Suppressor macrophage (primary cell): ENCODE measurements at places on chromosomes 6 and 20.

- DNase-seq, result no peak
These were observed 123.4 kb downstream of the FLRT3 start for GRCh38 chr20:14214046-14214445.

DNA sequence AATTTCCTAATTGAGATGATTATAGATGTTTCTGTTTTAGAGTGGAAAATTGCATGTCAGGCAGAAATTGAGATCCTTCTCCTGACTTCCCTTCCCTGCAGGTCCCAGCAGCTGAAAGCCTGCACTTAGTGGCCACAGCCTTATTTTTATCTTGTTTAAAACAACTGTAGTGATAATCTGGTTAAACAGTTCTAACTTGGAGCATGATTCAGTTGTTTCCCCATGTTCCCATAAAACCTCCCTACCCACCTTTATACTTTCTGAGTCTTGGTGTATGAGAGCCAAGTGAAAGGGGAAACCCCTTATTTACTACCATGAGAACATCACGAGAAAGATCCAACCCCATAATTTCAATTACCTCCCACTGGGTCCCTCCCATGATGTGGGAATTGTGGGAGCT lies 195.2 kb downstream of the SLC16A10 start:
- DNase-seq, result no peak

DNA sequence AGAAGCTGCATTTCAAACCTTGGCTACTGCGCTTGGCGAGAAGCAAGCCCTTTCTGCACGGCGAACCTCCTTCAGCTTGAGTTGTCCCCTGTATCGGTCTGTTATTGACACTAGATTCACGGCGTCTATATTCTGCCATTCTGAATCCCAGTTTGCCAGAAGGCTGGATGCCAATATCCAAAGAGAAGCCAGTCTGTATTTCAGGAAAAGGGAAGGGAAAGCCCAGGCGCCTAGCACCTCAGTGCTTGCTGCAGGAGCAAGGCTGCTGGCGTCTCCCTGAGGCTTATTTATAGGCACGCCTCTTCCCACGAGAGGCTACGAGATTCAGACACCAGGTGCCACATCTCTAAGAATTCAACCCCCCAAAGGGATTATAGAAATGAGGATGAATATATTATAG lies 89.6 kb upstream of the CDH4 start:
- no peak for DNase-seq

DNA sequence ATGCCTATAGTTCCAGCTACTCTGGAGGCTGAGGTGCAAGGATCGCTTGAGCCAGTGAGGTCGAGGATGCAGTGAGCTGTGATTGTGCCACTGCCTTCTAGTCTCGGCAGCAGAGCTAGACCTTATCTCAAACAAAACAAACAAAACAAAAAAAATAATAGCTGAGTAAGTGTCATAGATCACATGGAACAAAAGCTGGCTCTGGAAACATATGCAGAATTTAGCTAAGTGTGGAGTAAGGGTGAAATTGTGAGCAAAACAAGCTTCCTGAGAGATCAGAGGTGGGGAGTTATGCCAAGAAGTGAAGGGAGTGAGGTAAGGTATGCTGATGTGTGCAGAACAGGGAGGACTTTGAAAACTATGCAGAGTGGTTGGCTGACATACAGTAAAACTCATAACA lies 18.7 kb downstream of the SGK1 start:
- no peak for DNase-seq

GRCh38 chr20:61443443-61444126 lies 191.5 kb downstream of the CDH4 start:
- DNase-seq, result no peak

DNA sequence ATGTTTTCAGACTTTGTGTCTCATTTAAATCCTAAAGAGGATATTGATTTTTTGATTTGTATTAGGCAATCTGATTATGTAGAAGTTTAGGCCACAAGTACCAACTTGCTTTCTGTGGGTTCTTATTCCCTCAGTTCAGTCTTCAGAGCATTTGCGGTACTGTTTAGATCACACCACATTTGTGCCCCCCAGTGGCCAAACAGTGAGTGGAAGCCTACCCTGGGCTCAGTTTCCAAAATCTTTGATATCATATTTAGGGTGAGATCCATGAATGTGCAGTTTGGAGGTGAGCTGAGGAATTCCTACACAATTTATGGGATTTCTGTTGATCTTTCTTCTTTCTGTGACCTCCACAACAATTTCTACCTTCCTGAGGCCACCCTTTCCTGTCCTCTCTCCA lies 92.3 kb upstream of the FUT9 start:
- no peak for DNase-seq

DNA sequence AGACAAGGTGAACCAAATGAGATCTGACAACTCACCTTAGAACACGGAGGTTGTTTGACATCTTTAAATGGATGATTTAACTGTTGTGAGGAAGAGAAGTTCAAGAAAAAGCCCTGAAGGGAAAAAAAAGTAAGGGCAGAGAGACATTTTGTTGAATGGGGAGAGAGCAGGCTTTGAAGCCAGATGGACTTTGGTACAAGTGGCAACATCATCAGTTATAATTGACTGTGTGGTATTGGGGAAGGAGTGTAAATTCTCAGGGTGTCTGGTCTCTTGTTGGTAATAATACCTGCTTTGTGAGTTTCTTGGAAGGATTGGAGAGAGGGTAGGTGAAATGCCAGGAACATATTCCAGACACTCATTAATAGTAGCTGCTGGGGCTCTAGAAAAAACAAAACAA lies 21.6 kb downstream of the OGFRL1 start:
- DNase-seq, result no peak

DNA sequence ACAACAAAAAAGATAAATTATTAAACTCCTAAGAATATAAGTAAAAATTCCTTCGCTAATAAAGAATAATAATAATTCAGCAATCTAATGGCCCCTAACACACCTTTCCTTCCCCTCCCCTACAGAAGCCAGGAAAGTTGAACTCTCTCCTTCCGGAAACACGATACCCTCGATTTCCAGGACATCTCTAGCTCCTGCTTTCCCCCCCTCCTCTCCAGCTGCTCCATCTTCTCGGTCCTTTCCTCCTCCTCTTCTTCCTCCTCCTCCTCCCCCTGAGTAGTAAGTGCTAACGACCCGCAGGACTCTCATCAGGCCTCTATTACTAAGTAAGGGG lies 603 bp downstream of the TASP1 start:
- DNase-seq, result no peak

DNA sequence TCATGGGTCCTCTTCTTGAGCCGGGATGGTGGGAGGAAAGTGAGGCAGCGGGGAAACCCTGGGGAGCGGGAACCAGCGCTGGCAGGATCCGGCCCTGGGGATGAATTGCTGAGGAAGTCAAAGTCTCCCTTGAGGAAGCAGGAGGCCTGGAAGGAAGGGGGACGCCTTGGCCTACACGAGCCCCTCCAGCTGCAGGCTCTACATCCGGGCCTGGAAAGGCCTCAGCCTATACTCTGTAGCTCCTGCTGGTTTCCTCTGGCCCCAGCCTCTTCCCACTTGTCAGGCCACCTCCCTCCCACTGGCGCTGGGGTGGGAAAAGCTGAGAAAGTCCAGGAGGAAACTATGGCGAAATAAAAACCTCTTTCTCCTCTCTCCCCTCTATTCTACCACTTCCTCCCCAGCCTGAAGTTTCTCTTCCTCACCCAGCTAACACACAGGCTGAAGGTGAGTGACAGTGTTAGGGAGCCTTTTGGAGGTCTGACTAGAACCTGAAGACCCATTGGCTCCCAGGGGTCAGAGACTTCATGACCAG lies 14.9 kb downstream of the TREML2 start:
- peak; percentile 62 for DNase-seq

GRCh38 chr6:98203170-98203806 lies 631.1 kb upstream of the POU3F2 start:
- DNase-seq, result no peak

- DNase-seq, result no peak
These were observed 122.7 kb downstream of the TMEM242 start for GRCh38 chr6:157200611-157201010.

DNA sequence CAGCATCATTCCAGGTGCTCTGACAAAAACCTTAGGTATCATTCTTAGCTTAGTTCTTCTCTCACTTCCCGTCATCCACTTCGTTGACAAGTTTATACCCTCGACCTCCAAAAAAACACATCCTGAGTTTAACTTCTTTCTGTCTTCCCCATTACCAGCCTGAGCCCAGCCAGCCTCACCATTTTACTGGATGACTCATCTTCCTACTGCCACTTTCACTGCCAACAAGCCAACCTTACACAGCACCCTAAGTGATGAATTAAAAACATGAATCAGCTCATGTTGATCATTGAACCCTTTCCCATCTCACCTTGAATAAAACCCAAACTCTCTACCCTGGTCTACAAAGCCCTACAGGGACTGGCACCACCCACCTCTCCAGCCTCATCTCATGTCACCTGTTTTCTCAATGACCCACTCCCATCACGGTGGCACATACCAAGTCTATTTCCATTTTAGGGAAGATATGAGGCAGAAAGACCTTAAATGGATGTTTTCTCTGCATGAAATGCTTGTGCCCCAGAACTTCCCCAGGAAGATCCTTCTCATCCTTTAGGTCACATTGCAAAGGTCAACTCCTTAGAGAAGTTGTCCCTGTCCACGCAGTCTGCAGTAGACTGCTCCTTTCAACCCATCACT lies 9.9 kb upstream of the UST start:
- DNase-seq, result peak; percentile 19

- DNase-seq, result no peak
These were observed 528.4 kb downstream of the PKHD1 start for GRCh38 chr6:51559059-51559458.

GRCh38 chr6:30480536-30481156 lies 8.7 kb upstream of the HLA-E start:
- DNase-seq, result peak; percentile 73

DNA sequence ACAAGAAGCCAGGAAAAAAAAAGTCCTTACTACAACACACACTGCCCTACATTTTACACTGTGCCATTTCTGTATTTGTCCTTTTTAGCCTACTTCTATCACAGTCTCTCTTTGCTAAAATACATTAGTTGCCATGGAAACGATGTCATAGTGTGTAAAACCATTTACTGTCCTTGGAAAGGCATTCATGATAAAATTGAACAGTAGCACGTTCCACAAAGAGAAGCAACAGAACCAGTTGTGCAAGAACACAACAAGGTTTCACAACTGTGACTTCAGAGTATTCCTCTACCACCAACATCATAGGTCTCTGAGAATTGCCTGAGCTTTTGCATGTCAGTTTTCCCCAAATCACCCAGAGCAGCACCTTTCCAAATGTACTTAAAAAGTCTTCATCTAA lies 20.5 kb downstream of the FYN start:
- peak; percentile 73 for DNase-seq

DNA sequence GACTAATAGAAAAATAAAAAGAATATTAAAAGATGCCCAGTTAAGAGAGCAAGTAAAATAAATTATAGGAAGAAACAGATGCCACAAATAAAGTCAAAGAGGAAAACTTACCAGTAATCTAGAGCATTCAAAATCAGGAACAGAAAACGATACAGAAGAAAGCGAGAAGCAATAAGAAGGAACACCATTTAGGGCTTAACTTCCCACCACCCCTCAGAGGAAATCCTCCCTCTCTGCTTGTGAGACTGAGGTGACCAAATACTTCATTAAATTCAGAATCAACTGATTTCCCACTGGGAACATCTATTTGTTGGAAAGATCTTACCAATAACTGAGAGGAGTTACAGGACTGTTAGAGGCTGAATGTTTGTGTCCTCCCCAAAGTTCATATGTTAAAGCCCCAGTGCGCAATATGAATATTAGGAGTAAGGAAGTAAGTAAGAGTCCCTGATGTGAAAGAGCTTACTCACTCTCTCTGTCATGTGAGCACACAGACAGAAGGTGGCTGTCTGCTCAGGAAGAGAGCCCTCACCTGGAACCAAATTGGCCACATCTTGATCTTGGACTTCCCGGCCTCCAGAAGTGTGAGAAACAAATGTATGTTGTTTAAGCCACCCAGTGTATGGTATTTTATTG lies 19.5 kb downstream of the KATNA1 start:
- DNase-seq, result peak; percentile 29

- no peak for DNase-seq
These were observed 14.0 kb upstream of the MAPRE1 start for GRCh38 chr20:32805721-32806120.

DNA sequence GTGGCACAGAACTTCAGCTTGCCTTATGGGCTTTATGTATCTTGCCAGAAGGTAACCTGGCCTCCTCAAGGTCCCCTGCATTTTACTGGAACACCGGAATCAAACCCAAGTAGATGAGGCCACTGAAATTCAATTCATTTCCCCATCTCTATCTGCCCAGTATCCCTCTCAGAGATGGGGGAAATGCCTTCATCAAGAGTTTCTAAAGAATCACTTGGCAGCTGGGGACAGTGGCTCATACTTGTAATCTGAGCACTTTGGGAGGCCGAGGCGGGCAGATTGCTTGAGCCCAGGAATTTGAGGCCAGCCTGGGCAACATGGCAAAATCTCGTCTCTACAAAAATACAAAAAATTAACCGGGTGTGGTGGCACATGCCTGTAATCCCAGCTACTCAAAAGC lies 12.9 kb downstream of the MDGA1 start:
- DNase-seq, result no peak

DNA sequence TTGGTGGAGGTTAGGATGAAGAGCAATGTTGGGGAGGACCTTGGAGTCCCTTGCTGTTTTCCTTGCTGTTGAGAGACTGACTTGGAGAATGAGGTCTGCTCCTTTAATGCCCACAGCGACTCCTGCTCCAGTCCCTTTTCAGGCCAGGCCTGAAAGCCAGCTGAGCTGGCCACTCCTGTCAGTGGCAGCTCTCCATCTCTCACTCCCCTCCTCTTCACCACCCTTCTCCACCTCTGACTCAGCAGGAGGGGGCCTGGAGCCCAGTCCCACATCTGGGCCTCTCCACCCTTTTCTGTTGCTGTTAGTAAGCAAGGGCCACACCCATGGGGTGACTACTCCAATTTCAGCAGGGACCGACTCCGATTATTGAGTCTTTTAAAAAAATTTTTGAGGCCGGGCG lies 2.2 kb downstream of the SNX21 start:
- no peak for DNase-seq

DNA sequence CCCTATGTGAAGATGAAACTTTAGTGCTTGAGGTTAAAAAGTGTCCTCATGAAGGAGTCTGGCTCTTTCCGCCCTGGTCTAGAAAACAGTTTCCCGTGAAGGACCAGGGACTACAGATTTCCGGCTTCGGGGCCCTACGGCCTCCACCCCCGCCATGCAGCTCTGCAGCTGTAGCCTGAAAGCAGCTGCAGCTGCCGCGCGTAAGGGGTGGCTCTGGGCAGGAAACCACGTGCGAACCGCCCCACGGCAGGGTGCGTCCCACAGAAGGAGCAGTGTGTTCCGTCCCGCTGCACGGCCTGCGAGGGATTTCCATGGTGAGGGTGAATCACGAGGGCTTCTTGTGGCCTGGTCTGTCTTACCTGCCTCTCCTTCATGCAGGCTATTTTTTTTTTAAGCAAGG lies 117.0 kb downstream of the ERMARD start:
- peak; percentile 10 for DNase-seq

DNA sequence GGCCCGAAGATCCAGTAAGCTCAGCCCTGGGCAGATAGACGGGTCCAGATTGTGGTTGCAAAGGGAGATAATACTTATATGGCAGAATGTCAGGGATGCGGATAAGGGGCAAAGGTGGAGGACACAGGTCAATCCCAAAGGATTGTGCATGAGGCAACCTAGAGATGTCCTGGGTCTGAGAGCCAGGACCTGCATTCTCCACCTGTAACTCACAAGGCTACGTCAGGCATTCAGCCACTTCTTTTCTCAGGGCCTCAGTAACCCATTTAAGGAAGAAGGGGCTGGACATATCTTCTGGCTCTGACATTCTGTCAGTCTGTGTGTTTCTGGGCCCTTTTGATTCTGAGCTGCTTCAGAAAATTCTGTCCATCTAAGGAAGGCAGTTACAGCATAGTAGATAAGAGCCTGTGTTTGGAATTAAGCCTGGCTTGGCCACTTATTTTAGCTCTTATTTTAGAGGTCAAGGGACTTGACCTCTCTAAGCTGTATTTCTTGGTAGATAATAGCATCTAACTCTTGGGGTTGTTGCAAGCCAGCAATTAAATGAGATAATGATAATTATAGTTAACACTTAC lies 40.2 kb downstream of the CNBD2 start:
- no peak for DNase-seq
